ENCODE measurements at places on chromosomes 3 and 15.

- DNase-seq: peak; percentile 92
Measured at GRCh38 chr15:31554261-31554660, 227.6 kb downstream of the KLF13 start.

DNA sequence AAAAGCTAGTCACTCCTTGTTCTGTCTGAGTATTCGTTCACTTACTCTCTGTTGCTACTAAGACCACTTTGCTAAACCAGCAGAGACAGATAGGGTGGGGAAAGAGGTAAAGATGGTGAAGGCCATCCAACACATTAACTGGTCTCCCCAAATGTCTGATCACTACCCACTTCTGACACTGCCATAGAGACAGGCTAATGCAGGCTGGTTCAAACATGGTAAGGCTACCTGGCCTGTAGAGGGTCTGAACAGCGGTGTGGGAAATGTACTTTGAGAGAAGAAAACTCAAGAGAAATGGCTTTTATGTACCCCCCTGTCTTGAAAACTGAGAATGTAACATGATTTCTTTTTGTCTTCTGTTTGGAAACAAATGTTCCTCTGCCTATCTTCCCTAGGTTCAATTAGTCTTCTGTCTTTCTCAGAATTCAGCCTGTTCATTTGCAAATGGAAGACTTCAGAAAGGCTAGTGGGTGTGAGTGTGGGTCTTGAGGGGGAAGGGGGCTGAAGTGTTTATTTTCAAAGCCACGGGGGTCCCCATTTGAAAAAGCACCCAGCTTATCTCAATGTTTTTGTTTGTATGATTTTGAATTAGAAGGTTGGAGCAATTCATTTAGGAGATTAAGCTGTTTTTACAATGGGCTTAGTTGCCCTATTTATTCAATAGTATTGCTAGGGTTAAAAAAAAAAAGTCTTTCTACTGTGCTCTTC is 15.8 kb downstream of the ALDH1A2 start:
- DNase-seq: no peak

DNA sequence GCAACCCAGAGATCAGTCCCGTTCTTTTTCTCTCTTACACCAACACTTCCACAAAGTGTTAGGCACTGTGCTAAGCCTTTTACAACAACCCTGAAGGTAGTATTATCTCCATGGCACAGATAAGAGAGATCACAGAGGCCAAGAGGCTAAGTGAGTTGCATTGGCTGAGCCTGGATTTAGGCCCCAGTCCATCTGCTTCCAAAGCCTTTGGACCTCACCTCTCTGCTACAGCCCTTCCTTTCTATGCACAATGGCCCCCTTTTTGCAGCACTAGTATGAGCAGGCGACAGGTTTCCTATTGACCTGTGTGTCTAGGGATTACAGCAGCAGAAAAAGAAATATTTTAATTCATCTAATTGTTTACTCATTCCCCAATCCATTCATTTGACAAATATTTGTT is 76.2 kb downstream of the CRYGS start:
- DNase-seq: peak; percentile 88

GRCh38 chr15:48002767-48003166 is 118.0 kb upstream of the SLC24A5 start:
- DNase-seq: no peak
